A673 (cell line): ENCODE measurements at places on chromosomes 6 and 20. TPM values are rescaled to one million over a fixed set of nuclear protein-coding genes. Genes with fewer than 3 reads are reported as not detected.

The ERVFRD-1 gene
- 0.09 and 0.11 TPM in 2 replicates for total RNA-seq

The TUBB1 gene
- total RNA-seq, result not detected in 2 replicates

The MEI4 gene
- total RNA-seq, result not detected in 2 replicates

The CFAP206 gene
- total RNA-seq, result 0.61 TPM in 1 of 2 replicates, not detected in the other

The MRPL2 gene
- 95.8 and 127 TPM in 2 replicates for total RNA-seq

The TRIM39 gene
- 13.7 and 14.3 TPM in 2 replicates for total RNA-seq

The RAET1E gene
- total RNA-seq, result 0.92 and 3.2 TPM in 2 replicates

The RNGTT gene
- total RNA-seq, result 30.2 and 31.8 TPM in 2 replicates

The TGM2 gene
- 0.43 and 0.85 TPM in 2 replicates for total RNA-seq

The CTCFL gene
- total RNA-seq, result 0.90 and 1.6 TPM in 2 replicates

The CPXM1 gene
- 3.8 and 7.6 TPM in 2 replicates for total RNA-seq

The MAS1 gene
- total RNA-seq, result not detected in 2 replicates

The SUMO4 gene
- 1.9 and 2.8 TPM in 2 replicates for total RNA-seq

The OR2H1 gene
- total RNA-seq, result not detected in 2 replicates

The TAP1 gene
- total RNA-seq, result 11.7 and 12.3 TPM in 2 replicates

The HRH3 gene
- total RNA-seq, result 0.22 TPM in 1 of 2 replicates, not detected in the other

The GSS gene
- total RNA-seq, result 53.5 and 63.1 TPM in 2 replicates
